ENCODE measurements at places on chromosomes 16 and 17.

GRCh38 chr16:70653809-70654771, 7.7 kb downstream of the IL34 start:
- DNase-seq, result peak; percentile 72

DNA sequence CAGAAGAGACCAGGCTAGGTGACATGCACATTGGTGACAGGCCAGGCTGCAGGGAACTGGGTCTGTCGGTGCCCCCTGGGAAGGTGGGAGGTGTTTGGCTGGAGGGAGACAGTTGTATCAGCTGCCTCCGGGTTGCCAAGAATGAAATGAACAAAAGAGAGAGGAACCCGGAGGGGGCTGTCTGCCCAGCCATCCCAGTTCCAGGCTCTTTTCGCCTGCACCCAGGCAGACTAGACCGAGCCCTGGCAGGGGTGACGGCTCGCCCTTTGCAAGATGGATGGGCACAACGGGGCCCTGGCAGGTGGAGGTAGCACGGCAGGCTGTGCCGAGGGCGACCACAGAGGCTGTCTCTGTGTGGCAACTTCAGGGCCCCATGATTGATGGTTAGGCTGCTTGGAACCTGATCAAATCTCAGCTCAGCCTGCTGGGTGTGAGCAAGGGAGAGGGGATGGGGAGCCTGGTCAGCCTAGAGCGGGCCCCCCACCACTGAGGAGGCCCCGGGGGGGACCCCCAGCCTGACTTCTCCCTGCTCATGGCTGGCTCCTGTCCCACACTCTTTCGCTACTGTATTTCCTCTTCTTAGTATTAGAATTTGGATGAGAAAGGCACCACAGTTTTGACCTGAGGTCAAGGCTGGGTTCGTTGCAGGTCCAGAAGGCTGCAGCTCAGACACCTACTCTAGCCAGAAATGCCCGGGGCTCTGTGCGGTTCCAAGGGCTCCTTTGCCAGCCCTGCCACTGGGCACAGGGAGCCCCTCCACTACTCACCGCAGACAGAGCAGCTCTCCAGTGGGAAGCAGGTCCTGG, 118.9 kb upstream of the CHMP6 start:
- DNase-seq, result no peak

DNA sequence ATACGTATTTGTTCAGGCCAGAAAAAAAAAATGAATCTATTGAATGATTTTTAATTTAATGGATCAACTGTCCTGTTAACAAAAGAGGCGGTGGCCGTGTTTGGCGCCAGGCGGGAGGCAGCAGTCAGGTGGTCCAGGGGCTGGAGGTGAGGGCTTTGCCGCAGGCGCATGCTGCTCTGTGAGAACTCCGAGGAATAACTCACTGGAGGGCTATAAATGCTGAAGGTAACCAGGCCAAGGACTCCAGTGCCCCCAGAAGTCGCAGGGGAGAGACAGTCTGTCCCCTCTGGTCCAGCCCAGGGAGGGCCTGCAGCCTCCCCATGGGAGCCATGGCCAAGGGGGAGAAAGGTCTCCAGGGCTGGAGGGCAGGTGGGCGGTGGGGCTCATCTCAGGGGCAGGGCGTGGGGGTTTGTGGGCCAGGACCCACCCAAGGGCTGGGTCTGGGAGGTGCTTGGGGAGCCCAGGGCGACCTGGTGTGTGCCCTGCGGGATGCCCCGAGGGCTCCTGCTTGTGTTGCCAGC, 7.1 kb upstream of the BAHCC1 start:
- DNase-seq, result no peak

- DNase-seq, result no peak
Observed at GRCh38 chr17:77720946-77721845, 237.3 kb upstream of the TNRC6C start.

DNA sequence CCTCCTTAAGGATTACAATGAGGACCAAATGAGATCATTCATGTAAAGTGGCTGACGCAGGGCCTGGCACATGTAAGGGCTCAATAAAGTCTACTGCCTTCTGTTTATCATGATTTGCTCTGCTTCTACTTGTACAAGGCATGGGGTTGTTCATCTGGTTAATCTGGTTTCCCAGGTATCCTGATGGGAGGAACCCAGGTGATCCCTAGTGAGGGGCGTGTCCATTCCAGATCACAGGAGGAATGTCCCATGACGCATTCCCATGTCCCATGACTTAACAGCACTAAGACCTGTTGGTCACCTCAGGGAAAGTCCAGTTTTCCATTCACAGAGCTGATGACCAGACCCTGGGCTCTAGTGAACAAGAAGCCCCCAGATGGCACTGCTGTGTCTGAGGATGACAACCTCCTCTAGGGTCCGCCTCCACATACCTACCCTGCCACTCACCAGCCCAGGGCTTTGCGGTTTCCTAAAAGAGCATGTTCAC, 11.5 kb upstream of the TPPP3 start:
- DNase-seq, result no peak

GRCh38 chr17:35162755-35163154, 15.1 kb downstream of the UNC45B start:
- DNase-seq, result no peak

- DNase-seq, result no peak
Observed at GRCh38 chr16:86942151-86943051, 364.1 kb downstream of the FOXL1 start.

- DNase-seq, result no peak
Observed at GRCh38 chr16:52496051-52496876, 50.7 kb downstream of the TOX3 start.

DNA sequence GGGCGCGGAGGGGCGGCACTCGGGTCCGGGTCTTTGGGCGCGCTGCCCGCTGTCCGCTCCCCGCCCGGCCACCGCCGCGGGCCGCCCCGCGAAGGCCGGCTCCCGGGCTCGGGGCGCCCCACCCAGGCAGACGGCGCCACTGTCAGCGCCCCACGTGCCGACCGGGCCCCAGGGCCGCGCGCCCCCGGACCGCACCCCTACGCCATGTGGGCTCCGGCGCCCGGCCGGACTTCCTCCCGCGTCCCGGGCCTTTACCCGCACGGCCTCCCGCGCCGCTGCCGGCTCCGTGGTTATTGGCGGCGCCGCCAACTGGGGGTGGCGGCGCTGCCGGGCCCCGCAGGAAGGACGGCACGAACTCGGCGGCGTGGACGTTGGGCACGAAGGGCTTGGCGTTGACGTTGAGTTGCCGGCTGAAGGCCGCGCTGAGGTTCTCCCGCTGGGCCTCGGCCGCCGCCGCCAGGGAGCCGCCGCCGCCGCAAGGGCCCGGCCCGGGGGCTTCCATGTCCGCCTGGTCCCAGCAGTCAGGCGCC, 577 bp downstream of the GSPT1 start:
- peak; percentile 51 for DNase-seq

DNA sequence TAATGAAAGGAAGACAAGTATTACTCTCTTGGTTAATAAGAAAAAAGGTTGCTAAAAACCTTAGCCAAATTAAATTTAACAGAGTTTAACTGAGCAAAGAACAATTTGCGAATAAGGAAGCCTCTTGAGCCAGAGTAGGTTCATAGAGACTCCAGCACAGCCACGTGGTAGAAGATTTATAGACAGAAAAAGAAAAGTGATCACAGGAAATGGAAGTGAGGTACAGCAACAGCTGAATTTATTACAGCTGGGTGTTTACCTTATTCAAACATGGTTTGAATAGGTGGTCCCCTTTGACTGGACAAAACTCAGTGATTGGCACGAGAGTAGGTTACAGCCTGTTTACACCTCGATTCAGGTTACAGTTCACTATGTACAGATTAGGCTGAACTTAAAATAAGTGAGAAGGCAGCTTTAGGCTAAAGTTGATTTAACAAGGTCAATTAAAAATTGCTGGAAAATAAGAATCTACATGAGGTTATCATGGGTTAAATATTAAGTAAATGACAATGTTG, 3.3 kb upstream of the CCL15 start:
- DNase-seq, result peak; percentile 32

DNA sequence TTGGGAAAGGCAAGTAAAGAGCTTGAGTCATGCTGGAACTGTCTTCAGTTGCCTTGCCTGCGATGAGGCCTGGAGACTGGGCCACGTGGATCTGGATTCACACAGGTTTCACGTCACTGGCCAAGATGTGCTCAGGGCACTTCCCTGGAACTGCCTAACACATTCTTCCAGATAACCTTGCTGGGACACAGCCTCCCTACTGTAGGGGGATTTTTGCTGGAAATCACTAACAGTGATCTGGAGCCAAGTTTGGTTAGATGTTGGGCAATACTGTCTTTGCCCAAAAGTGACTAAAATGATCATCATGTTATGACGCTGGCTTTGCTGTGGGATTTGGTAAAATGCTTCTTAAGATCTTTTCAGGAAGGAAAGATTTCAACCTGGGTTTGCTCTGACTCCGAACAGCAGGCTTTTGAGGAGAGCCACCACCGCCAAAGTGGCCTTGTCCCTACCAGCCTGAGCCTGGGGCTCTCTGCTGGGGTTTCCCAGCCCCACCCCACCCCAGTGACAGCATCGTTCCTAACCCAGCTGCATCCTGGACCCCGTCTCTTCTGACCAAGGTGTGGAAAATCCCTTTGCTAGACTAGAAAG, 14.7 kb downstream of the C1QTNF1 start:
- DNase-seq, result peak; percentile 9

GRCh38 chr17:63847525-63848249, 5.2 kb upstream of the SMARCD2 start:
- no peak for DNase-seq

DNA sequence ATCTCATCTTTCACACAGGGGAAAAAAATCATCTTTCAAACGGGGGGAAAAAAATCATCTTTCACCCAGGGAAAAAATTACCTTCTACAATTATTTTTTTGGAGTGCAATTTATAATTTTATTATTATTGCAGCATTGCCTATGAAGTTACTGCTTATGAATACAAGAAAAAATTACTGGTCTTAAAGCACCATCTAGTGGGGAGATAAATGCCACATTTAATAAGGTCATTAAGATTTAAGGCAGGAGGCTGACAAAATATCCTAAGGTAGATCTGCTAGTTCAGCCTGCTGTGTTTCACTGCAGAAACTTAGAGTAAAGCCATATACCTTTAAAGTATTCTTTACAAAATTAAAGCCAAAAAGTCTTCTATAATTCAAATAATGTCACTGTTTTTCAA, 13.7 kb downstream of the SHCBP1 start:
- peak; percentile 71 for DNase-seq

DNA sequence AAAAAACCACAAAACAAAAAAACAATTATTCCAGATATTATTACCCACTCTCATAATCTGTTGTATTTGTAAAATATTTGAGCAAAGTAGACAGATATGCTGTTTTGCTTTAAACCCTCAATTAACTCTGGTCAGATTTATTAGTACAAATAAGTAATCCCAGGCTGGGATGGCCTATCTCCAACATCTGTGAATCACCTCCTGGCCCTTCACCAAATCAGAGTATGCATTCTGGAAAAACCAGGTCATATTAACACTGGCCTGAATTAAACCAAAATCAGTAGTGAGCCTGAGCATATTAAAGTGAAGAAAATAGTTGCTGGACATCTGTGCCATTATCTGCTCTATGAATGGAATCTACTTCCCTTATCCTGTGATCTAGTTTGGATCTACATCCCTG, 41.0 kb downstream of the STAT3 start:
- peak; percentile 76 for DNase-seq

DNA sequence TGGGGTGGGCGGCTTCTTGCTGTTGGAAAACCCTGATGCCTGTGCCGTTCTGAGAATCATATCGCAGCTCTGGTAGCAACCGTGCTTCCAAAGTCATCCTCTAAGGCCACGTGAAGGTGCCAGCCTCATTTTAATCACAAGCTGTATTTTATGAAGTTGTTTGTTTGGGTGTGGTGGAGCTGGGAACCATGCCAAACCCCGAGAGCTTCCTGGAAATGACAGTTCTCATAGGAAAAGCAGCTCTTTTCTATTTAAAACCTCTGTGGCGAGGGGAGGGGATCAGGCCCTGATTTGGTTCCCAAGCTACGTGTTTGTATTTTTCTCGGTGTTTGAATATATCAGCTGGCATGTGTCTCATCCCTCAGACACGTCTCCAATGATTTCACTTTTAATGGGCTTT, 21.7 kb downstream of the KNOP1 start:
- peak; percentile 99 for DNase-seq

- no peak for DNase-seq
Observed at GRCh38 chr16:81138831-81139557, 42.8 kb upstream of the GCSH start.

GRCh38 chr17:80346498-80347275, 68.3 kb upstream of the ENDOV start:
- DNase-seq, result no peak

GRCh38 chr16:54216688-54217087, 69.9 kb downstream of the IRX3 start:
- no peak for DNase-seq

DNA sequence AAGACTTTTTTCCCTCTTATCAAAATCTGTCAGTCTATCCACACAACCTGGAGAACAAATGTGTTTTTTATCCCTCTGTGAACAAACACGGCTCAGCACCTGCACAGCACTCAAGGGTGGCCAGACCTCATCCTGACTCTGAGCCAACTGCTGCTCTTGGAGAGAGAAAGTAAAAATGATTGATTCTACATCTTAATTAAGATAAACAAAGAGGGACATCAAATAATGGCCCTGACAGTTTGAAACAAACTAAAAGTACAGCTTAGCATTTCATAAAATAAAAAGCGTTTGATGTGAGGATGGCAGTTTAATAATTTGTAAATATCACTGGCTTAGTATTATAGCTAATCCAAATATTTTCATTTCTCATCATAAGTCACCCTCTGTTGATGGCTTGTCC, 106.2 kb downstream of the SNX11 start:
- DNase-seq, result no peak

DNA sequence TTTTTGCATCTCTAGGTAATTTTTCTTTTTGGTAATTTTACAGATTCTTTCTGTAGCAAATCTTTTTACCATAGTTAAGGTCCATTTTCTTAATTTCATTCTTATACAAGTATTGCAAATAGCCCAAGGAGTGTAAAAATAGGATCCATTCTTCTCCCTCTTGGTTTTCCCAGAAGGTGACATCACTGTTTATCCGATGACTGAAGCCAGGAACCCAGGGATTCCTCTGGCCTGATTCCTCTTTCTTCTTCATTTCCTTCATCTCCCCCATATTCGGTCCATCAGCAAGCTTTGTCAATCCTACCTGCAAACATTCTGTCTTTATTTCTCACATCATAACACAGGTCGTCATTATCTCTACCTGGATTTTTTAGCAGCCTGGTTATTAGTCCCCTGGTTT, 5.3 kb downstream of the RBBP6 start:
- DNase-seq, result peak; percentile 28

GRCh38 chr17:42277342-42277712, 1.1 kb upstream of the STAT5B start:
- DNase-seq, result no peak
